ENCODE measurements at places on chromosomes 2 and 18.

DNA sequence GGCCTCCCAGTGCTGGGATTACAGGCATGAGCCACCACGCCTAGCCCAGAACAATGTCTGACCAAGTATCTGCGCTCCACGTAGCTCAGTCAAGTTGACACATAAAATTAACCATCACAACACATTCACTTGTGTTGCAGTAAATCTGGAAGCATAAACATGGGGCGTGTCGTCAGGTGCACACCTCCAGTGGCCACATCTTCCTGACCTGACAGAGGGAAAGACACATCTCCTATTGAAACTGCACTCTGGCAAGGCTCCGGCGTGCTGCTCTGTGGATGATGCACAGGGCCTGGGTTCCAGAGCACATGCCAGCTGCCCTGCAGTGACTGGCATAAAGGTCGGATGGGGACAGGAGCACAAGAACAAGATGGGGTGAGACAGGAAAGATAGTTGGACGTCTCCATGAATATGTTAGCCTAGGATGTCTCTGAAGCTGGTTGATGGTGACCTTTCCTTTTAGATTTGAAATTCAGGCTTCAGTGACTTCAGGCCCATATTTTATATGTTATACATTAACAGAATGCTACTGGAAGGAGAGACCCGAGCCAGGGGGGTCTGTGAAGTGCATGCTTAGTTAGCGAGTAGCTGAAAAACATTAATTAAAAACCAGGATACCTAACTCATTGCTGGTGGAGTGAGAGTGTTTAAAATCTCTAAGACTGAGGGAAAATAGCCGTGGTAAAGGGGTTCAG, 10.9 kb downstream of the IMPA2 start:
- no peak for DNase-seq

DNA sequence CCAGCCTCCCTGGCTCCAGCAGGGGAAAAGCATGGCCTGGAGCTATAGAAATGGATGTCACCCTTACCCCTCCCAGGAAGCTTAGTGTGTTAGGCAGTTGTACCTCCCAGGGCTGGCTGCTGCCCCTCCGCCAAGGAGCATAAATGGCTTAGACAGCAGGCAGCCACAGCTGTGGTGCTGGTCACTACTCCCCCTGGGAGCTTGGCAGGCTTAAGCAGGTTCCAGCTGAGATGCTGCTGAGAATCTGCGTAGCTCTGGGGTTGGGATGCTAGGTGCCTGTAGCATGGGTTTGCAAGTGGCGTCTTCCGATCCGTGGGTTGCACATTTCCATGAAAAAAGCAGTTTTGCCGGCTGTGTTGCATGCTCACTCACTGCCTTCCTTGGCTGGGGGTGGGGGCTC, 369.7 kb downstream of the CTNNA2 start:
- DNase-seq, result no peak

DNA sequence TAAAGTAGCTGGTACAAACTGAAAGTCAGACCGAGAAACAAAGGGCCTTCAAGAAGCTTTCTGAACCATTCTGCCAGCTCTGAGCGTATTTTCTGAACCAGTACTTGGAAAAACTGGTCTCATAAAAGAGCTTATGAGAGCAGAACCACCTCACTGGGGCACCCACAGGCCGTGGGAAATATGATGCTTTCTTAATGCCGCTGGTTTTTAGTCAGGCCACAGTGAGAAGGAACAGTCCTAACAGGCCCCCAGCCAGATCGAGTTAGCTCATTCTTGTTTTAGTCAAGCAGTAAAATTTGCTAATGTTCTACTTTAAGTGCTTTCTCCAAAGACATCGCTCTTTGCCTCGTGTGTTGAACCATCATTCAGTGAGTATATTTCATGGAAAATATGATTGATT, 12.7 kb upstream of the NOSTRIN start:
- no peak for DNase-seq

- DNase-seq, result no peak
Observed at GRCh38 chr2:109439986-109440385, 173.8 kb downstream of the SEPTIN10 start.

GRCh38 chr2:74077636-74078035, 70.1 kb downstream of the BOLA3 start:
- DNase-seq, result no peak

DNA sequence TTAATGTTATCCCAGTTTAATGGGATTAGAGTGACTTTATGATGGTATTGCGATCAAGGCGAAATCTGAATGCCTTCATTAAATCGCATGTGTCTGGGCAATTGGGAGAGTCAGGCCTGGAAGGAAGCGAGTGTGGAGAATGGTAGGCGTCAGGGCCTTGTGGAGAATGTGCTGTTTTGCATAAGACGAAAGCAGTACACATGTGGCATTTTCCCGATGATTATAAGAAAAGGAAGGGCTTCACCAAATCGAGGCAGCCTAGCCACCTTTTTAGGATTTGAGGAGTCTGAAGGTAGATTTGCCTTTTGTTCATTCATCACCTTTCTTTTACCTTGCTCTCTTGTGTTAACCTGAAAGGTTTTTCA, 1.0 kb downstream of the ZNF532 start:
- DNase-seq, result no peak

DNA sequence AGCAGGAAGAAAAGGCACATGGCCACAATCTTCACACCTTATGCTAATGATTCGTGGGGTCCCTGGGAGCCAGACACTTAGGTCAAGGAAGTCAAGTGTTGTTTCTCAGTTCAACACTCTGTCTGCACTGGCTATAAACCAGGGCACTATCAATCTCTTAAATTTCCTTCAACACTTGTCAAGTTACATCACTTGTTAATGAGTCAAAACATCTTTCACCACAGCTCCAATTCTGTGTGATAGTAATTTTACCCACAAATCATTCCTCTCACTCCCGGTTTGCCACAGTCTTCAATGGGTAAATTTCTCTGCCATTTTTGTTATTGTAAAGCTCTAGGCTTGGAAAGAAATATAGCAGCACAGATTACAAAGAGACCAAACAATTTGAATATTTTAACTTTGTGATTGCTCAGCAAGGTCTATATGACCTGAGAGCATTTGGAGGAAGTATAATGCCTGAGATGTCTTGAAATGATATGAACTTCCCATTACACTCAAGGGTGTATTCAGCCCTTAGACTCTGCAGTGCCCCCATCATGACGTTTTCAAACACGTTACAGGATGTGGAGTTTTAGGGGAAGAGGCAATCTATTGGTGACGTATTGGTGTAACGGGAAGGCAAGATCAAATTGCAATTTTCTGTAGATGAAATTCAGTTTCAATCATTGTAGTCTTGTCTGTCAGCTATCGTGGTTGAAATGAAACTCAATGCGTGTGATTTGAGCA, 78.7 kb downstream of the ICOS start:
- no peak for DNase-seq

DNA sequence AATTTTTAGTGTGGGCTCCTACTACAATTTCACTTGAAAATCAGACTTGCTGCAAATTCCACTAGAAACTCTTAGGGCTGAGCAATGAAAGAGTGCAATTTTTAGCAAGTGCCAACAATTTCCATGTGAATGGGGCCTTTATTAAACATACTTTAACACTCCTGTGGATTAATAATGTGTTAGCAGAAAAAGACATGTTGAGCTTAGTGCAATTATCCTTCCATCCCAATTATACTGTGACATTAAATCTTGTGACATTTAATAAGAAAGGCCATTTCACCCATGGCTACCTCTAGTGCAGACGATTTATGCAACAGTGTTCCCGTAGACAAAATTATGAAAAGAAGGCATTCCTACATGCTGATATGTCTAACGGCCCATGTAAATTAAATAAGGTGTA, 639.7 kb downstream of the STK39 start:
- DNase-seq, result no peak

- no peak for DNase-seq
Observed at GRCh38 chr18:68447286-68447685, 267.6 kb downstream of the TMX3 start.

DNA sequence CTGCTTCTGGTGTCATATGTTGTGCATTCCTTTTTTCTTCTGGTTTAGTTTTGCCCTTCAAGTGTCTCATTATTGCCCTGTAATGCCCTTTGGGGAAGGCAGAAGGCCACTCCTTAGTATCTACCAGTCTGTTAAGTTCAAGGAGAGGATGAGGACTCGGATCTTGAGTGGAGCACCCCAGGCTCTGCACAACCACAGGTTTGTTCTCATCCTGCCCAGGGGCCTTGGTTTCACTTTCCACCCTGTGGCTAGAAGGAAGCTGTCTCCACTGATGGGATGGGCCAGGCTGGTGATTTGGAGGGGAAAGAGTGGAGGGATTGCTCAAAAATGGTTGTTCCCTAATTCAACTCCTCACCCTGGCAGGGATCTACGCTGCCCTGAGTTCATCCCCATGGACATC, 30.2 kb upstream of the RAB11FIP5 start:
- DNase-seq, result no peak

DNA sequence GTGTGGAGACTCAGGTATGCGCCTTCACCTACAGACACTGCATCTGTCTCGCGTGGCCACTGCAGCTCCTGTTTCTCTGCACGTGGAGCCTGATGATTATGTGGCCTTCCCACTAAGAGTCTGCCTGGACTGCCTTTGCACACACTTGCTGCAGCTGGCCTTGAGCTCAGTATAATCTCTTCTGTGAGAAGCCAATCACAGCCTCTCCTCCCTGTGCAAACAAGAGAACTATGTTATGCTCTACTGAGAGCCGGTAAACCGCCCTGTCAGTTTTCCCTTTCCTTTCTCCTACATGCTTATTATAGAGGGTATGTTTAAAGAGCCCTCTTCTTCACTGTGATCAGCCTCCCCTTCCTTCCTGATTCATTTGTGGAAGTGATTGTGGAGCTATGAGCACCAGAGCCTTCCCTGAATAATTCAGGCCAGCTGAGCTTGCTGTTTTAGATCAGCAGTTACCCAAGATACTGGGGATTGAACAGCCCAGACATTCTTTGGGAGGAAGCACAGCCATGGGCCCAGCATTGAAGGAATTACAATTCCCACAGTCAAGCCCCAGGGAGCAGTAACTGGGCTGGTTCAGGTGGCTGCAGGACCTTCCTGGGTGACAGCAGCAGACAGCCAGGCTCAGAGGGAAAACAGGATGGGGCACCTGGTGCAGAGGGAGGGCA, 3.7 kb upstream of the TGFA start:
- no peak for DNase-seq

DNA sequence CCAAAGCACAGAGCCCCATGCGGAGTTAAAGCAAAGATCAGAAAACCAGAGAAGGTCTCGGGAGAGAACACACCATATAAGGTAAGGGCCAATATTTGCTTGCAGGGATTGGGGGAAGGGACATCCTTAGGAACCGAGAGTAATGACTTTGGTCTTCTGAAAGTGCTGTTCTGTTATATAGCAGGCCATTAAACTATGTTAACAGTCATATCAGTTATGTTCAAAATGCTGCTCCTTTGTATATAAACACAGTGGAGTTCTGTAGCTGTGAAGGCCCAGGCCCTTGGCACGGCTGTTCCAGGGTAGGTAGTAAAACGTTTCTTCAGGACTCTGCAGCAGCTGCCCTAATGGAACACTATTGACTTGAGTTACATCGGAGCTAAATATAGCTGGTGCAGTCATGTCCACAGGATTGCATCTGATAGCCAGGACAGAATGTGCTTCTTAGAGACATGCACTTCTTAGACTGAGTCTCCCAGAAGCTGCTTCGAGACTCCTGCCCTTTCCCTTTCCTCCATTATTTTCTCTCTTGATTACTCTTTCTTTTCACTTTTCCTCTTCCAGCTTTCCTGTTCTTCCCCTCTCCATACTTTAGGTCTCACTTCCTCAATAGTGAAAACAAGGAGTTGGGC, 122.4 kb downstream of the SETBP1 start:
- DNase-seq, result no peak

GRCh38 chr2:48448274-48449061, 81.5 kb upstream of the STON1 start:
- DNase-seq, result peak; percentile 55

DNA sequence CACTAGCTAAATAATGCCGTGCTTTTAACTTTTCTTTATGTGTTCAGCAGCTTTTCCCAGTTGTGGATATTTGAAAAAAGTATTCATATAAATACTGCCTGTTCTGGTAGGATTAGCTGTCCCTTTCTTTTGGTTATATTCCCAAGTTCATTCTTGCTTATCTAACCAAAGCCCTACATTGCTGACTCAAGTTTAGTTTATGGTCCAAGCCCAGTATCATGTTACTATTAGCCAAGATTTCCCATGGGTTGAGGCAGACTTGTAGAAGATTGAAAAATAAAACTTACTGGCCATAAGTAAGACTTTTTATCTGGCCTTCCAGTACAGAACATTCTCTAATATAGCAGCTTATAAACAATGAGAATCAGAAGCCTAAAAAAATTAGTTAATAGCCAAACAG, 49.7 kb upstream of the NFE2L2 start:
- DNase-seq, result no peak

DNA sequence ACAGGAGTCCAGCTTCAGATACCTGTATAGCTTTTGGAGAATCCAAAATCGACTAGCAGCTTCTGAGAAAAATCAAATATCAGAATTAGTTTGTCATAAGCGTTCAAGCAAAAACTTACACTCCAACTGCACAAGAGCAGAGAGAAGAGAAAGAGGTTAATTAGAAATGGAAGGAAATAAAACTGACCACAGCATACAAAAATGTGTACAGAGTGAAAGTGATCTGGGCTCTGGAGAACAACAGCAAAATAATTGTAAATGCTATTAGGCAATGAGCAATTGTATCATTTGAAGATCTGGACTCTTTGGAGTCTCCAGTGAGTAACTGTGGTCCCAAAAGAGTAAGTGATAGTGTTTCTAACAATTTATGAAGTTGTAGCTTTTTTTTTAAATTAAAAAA, 867.3 kb downstream of the TRIB2 start:
- no peak for DNase-seq

DNA sequence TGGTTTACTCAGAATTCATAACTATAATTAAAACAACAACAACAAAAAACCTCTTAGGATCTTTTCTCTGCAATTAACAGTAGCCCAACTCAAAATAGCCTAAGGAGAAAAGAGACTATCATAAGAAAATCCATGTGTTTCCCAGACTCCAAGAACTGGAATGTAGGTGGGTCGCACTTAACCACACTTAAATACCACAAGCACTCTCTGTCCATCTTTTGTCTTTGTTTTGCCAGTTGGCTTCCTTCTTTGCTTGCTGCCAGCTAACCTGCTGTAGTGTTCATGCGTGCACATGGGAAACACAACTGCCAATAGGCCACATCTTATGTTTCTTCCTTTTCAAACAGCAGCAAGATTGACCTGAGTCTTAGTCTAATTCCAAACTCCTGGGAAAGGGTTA, 24.1 kb upstream of the ACVR1 start:
- no peak for DNase-seq

- DNase-seq, result no peak
Observed at GRCh38 chr2:206563374-206563773, 78.9 kb upstream of the FAM237A start.

- DNase-seq, result no peak
Observed at GRCh38 chr18:44741511-44741910, 60.8 kb downstream of the SETBP1 start.

GRCh38 chr2:219279916-219280516, 850 bp downstream of the DNAJB2 start:
- no peak for DNase-seq

DNA sequence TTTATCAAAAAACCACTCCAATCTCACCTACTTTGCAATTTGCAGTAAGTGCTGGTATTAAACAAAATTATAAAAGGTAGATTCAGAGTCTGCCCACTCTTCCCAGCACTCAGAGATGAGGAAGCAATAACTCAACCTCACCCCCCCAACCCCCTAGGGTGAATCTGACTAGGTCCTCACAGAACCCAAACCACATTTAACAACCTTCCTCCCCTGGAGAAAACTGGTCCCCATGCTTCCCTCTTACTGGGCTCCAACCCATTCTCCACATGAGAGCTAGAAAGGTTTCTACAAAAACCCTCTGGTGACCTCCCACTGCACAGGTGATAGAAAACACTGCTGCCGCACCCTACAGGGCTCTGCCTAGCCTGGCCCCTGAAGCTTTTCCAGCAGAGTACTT, 40.5 kb upstream of the BMP10 start:
- DNase-seq, result peak; percentile 34

GRCh38 chr2:207055257-207055656, 110.5 kb downstream of the KLF7 start:
- no peak for DNase-seq

Measured in KBM-7 (cell line).